Ureter (tissue), 1 donor: ENCODE measurements at places on chromosomes 3 and 15.

- no peak for DNase-seq
Measured at GRCh38 chr15:100691321-100691720, 88.9 kb downstream of the ASB7 start.

GRCh38 chr15:28273468-28273867 lies 48.5 kb downstream of the HERC2 start:
- DNase-seq, result no peak

GRCh38 chr3:37739579-37740290 lies 121.9 kb upstream of the CTDSPL start:
- DNase-seq, result no peak

GRCh38 chr3:156892701-156893100 lies 66.5 kb downstream of the LEKR1 start:
- DNase-seq, result no peak
